Effector CD4-positive, alpha-beta T cell (primary cell): ENCODE measurements at places on chromosomes 3 and 15.

DNA sequence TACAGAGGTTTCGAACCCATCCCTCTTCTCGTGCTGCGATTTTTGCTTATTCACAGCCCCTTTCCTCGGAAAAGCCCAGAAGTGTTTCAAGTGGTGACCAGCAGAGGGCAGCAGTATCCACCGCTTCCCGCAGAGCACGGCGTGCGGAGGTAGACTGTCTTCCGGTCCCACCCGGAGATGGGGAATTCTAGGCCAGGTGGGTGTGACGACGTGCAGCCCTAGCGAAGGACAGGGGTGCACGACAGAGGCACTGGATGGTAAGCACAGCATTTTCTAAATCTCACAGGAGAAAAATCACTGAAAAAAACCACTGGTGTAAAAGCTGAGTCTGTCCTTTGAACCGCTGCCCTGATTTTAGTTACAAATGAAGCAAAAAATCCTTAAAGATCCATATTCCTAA is 7.4 kb upstream of the PSMD6 start:
- DNase-seq: peak; percentile 74

- DNase-seq: no peak
These were observed 73.7 kb downstream of the RAB7A start for GRCh38 chr3:128799653-128800052.

GRCh38 chr3:193884652-193885051 is 251.3 kb upstream of the HES1 start:
- no peak for DNase-seq

DNA sequence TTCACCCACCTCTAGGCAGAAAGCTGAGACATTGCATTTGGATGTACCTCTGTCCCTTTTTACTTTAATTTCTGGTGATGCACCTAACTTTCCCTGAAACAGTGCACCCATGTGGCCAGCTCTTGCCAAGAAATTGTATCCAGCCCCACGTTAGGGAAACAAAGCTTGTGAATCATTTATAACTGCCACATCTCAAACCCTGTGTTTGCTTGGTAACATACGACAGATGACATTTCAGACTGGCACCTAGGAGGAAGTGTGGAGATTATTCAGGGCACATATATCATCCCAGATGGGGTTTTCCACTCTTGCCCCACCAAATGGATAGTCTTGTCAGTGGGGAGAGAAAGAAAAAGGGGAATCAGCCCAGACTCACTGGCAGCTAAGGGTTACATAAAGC is 2.1 kb downstream of the CYB561D2 start:
- no peak for DNase-seq

- no peak for DNase-seq
These were observed 418.3 kb downstream of the OTOL1 start for GRCh38 chr3:161914703-161915417.

DNA sequence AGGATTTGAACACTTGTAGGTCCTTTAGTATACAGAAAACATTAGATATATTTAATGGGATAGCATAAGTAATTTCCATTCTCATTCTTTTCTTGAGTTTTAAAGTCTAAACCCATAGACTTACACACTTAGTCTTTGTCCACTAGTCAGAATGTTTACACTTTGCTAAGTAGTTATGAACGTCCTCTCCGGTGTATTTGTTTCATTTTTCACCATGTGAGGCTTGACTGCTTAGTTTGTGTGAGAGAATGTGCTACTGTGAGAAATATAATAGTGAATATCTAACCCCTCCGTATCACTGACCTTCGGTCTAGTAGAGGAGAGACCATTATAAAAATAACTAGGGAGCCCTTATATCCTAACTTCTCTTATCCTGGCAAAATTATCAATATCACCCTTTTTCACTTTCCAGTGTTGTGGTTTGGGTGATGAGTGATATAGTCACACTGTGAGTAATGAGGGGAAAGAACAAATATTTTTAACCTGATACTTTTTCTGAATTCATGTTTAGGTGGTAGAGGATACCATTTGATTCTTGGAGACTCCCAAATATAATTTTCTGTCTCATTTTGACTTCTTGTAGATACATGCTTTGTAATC is 122.4 kb downstream of the UBE2E2 start:
- no peak for DNase-seq

- DNase-seq: no peak
These were observed 17.0 kb downstream of the CX3CR1 start for GRCh38 chr3:39262846-39263245.

DNA sequence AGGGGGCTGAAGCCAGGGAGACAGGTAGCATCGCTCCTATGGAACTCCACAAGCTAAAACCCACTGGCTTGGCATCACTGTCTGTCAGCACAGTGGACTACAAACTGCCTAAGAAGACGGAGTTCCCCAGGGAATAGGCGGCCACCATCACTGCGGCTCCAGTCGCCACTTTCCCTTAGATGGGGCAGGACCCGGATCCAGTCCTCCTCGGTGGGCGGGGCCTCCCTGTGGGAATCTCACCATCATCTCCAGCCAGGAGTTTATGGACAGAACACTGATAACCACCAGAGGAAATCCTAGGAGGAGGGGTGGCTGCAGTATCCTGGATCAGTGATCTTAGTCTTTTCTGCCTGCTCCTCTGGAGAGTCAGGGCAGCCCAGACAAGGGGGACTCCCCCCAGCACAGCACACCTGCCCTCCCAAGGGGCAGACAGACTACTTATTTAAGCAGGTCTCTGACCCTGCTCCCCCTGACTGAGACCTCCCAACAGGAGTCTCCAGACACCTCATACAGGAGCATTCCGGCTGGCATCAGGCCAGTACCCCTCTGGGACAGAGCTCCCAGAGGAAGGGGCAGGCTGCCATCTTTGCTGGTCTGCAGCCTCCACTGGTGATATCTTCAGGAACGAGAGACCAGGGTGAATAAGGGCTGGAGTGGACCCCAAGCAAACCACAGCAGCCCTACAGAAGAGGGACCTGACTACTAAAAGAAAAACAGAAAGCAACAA is 435.6 kb upstream of the RASGRP1 start:
- DNase-seq: no peak

- peak; percentile 6 for DNase-seq
These were observed 16.0 kb upstream of the ADIPOQ start for GRCh38 chr3:186826410-186826975.

DNA sequence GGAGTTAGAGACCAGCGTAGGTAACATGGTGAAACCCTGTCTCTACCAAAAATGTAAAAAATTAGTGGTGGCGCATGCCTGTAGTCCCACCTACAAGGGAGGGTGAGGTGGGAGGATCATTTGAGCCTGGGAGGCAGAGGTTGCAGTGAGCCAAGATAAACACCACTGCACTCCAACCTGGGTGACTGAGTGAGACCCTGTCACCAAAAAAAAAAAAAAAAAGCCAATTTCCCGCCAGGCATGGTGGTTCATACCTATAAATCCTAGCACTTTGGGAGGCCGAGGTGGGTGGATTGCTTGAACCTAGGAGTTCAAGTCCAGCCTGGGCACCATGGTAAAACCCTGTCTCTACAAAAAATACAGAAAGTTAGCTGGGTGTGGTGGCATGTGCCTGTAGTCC is 6.9 kb downstream of the CNOT10 start:
- no peak for DNase-seq

DNA sequence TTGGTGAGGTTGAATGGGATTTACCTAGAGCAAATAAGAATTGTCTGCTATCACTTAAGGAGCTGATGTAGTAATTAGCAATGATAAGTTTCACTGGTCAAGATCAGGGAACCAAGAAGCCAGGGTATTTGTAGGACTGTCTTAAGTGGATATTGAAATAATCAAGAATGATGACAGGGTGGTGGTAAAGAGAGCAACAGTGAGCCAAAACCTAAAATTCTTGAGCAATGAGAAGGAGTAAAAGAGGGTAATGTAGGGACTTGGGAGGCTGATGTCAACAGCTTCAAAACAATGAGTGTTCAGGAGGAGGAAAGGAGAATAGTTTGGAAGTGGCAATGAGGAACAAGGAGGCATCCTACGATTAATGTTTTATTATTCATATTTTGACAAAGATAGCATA is 31.5 kb upstream of the SLC2A2 start:
- DNase-seq: no peak

GRCh38 chr15:31202953-31203352 is 101.4 kb upstream of the TRPM1 start:
- no peak for DNase-seq

GRCh38 chr3:14461748-14462324 is 59.4 kb downstream of the SLC6A6 start:
- peak; percentile 19 for DNase-seq

DNA sequence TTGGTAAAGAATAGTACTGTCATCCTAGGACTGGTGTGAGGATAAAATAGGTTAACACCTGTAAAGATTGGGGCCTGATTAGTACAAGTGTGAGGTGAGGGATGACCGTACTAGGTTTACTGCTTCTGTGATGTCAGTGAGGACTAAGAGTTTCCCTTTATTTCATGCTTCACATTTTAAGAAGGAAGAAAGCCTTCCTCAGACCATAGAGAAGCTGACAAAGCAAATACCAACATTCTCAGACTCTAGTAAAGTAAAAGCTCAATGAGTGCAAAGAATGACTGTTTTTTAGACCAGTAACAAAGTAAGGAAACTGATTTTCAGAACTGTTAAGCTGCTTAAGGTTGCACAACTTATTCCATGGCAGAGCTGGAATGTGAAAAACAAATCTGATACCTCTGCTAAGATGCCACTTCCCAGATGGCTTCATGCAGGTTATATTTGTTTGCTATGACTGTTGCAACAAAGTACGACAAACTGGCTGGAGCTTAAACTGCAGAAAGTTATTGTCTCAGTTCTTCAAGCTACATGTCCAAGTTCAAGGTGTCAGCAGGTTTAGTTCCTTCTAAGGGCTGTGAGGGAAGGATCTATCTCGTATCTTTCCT is 354.9 kb downstream of the RSL24D1 start:
- DNase-seq: no peak

- no peak for DNase-seq
These were observed 57.2 kb downstream of the SLC15A2 start for GRCh38 chr3:121951291-121951919.

DNA sequence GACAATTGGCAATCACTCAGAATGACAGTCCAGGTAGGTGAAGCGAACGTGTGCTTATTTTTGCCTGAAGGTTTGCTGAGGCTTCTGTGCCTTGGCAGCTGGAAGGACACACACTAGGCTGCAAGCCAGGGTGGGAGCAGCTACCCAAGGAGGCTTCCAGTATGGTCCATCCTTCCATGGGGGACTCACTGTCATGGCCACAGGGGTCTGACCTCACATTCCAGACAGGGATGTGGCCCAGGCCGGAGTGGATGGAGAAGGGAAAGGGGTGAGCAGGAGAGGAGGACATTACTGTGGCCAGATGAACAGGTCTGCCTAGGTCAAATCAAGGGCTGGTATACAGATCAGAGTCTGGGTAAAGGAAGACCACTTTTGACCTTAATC is 247.7 kb downstream of the ADAMTS17 start:
- DNase-seq: no peak

- no peak for DNase-seq
These were observed 38.6 kb downstream of the RFTN1 start for GRCh38 chr3:16474920-16475319.

GRCh38 chr3:33577588-33577987 is 137.4 kb upstream of the UBP1 start:
- DNase-seq: no peak

DNA sequence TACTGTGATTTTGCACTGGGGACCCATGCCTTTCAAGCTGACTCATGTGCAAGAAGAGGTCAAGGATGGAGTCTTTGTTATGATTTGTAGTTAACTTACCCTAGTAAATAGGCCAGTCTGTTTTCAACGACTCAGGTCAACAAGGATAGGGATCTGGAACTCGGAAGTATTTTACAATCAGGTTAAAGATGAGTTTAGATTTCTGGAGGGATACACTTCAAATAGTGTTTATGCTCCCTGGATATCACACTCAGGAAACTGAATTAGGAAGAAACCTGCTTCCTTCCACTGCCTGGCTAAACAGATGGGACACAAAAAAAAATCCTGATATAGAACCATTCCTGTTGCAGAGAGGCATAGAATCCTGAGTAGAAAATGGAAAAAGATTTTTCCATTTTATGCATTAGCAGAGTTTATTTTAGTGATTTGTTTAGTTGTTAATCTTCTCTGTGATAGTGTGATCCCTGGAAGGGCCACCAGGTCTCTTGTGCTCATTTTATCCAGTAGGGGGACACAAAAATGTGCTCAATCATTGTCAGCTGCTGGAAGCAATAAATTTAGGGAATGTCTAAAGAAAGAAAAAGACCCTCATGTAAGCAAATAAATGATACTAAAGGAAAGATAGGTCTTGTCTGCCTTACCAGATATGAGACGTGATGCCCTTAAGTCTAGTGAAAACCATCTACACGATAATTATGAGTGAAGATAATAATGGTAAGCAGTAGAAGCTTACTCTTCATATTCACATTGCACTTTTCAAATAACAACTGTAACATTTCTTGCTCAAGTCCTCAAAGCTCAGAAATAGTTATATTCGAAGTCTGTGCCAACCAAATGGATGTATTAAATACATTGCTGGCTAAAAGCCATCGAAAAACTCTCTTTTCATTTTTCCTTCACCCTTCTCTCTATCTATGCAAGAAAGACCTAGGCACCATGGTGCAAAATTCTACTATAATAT is 452.1 kb upstream of the KCNMB2 start:
- no peak for DNase-seq

GRCh38 chr3:70840106-70840870 is 527.9 kb upstream of the MDFIC2 start:
- no peak for DNase-seq

- DNase-seq: no peak
These were observed 35.2 kb upstream of the SIAH2 start for GRCh38 chr3:150798122-150798618.

DNA sequence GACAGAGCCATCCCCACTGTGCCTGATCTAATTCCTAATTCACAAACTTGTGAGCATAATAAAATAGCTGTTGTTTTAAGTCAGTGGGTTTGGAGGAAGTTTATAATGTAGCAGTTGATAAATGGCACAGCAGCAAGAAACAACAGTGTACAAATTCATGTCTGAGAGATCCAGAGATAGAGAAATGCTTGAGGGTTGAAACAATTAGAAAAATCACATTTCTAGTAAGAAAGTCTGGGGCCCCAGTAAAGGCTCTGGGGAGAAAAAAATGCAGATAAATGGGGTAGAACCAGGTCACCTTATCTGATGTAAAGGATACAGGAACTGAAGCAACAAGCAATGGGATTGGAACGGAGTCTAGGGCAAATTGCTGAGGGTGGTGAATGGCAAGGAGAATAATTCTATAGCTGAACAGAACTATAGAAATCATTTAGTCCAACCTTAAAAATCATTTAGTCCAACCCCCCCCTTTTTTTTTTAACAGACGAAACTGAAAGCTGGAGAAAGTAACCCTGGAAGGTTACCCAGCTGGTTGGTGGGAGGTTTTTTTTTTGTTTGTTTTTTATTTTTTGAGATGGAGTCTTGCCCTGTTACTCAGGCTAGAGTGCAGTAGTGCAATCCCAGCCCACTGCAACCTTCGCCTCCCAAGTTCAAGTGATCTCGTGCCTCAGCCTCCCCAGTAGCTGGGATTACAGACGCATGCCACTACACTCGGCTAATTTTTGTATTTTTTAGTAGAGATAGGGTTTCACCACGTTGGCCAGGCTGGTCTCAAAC is 14.3 kb upstream of the SHQ1 start:
- DNase-seq: no peak

- DNase-seq: no peak
These were observed 14.2 kb upstream of the SLC25A36 start for GRCh38 chr3:140927279-140928069.

- DNase-seq: no peak
These were observed 12.4 kb downstream of the HES1 start for GRCh38 chr3:194148383-194148782.

GRCh38 chr3:159629329-159630084 is 359.1 kb upstream of the IL12A start:
- no peak for DNase-seq

GRCh38 chr3:14228681-14229470 is 50.3 kb downstream of the LSM3 start:
- no peak for DNase-seq

GRCh38 chr3:136249593-136249992 is 547 bp upstream of the PCCB start:
- DNase-seq: no peak
